ENCODE measurements at places on chromosomes 3 and 15. TPM values are rescaled to one million over a fixed set of nuclear protein-coding genes. Genes with fewer than 3 reads are reported as not detected.

Gene LRRC31
- total RNA-seq: not detected

Gene GOLGB1
- total RNA-seq: 13.1 TPM

Gene PCSK6
- 22.4 TPM for total RNA-seq

Gene NTRK3
- not detected for total RNA-seq

Gene KIAA1143
- total RNA-seq: 28.2 TPM

Gene GOLGA6L7
- not detected for total RNA-seq

Gene ANAPC13
- total RNA-seq: 69.1 TPM

Gene GOLGA8T
- 0.52 TPM for total RNA-seq

Gene COL6A5
- not detected for total RNA-seq

Gene GOLGA6D
- not detected for total RNA-seq

Gene CCDC54
- total RNA-seq: not detected

Gene HESX1
- not detected for total RNA-seq

GRCh38 chr3:59313365-59313764 lies 263.5 kb upstream of the CFAP20DC start:
- peak; percentile 6 for DNase-seq

- no peak for DNase-seq
Measured at GRCh38 chr3:127534161-127534451, 56.4 kb downstream of the TPRA1 start.

DNA sequence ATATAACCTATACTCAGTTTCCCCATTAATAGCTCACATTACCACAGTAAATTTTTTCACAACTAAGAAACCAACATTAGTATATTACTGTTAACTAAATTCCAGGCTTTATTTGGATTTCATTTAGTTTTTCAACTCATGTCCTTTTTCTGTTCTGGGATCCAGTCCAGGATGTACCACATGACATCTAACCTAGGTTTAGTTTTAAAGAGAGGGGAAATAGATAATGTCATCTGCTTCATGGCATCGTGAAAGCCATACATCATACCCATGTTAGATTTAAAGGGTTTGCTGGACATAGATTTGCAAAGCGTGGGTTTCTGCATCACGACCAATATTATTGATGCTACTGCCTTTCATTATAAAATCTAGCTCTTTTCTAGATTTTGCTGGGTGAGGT lies 33.2 kb upstream of the RPP14 start:
- DNase-seq: no peak

DNA sequence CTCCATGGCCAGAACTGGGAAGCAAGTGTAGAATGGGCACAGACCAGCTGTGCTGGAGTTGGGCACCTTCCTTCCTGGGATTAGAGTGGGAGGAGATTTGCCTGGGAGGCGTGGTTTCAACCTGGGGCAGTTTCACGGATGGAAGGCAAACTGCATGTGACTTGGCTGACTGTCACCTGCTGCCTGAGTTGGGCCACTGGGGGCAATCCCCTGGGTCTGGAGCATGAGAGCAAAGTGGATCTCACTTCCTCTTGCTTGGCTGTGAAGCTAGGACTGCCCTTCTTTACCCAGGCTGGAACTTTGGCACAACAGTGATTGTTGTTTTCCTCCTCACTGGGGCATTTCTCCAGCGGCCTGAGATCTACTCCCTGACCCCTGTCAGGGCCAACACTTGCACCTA lies 1247.0 kb upstream of the EPHA6 start:
- DNase-seq: no peak

DNA sequence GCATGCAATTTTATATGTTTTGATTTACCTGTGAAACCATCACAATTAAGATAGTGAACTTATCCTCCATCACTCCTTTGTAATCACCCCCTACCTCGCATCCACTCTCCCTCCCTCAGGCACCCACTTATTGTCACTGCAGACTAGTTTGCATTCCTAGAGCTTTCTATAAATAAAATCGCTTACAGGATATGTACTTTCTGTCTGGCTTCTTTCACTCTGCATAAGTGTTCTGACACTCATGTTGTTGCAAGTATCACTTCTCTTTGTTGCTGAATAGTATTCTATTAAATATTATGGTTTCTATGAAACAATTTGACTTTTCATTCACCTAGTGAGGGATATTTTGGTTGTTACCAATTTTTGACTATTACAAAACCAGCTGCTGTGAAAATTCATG lies 139.3 kb downstream of the RSRC1 start:
- DNase-seq: no peak

DNA sequence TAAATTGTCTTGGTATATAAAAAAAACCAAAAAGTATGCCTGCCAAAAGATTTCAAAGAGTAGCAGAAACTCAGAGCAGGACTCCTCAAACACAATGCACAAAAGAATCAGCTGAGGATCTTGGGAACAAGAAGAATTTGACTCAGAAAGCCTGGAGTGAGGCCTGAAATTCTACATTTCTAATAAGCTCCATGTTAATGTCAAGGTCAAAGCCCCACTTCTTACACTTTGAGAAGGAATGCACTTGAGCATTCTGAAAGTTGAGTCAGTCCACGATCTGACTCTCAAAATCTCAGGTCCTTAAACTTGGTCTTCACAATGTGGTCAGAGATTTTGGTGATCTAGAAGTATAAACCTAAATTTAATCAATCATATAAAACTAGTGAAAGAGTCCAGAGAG lies 910.0 kb upstream of the GBE1 start:
- no peak for DNase-seq

DNA sequence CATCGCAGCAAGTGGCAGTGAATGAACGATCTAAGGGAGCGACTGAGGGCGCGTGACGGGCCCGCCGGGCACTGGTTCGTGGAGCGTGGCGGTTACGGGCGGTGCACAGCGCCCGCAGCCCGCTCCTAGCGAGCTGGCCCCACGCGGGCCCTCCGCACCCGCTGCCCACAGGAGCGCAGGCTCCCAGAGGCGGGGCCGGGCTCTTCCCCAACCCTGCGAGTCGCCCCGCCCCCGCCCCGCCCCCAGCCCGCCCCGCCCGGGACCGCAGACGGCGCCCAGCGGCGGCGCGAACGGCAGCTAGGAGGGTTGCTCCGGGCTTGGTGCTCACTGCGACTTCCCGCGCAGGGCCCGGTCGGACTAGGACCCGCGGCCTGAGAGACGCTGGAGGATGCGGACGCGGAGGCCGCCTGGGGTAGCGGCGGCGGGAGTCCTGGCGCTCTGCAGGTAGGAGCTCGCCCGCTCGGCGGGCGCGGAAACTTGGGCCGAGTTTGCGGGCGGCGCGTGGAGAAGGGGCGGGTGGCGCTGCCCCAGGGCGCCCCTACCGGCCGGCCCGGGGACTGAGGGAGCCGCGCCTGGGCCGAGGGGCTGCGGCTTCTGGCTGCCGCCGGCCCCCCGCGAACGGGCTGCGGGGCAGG lies at the start of gene C15orf39:
TSS of gene C15orf39 (plus strand) at position 267 of the 635 bp plus-strand sequence. CDS start 4,167 bp downstream, outside the sequence.
- peak; percentile 52 for DNase-seq

DNA sequence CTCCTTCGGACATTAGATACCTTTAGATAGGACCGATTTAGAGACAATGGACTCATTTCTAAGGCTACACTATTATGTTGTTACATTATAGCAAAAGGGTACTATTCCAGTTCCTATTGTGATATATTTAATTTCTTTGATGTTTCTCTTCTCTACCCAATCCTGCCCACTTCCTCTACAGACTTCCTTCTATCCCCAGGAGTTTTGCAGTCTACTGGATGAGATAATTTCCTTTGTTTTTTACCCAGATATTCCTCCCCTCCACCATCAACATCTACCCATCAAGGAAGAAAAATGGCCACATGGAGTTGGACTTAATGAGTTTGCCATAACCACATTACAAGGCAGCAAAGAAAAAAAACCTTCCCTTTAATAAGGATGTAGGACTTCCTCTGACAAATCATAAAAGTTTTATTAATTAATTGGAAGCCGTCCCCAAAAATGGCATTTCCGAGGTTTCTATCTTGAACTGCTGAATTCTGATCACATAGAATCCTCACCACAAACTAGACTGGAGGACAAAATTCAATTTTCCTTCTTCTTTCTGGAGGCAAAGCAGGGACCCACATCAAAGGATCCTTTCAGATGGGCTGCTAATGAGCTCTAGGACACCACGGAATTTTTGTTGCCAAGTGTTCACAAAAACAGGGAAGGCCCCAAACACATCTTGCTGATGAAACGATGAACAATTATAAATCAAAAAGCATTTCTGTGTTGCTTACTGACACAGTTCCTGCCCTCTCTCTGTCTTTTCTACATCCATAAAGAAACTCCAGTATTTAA lies 33.4 kb downstream of the FRMD4B start:
- no peak for DNase-seq

DNA sequence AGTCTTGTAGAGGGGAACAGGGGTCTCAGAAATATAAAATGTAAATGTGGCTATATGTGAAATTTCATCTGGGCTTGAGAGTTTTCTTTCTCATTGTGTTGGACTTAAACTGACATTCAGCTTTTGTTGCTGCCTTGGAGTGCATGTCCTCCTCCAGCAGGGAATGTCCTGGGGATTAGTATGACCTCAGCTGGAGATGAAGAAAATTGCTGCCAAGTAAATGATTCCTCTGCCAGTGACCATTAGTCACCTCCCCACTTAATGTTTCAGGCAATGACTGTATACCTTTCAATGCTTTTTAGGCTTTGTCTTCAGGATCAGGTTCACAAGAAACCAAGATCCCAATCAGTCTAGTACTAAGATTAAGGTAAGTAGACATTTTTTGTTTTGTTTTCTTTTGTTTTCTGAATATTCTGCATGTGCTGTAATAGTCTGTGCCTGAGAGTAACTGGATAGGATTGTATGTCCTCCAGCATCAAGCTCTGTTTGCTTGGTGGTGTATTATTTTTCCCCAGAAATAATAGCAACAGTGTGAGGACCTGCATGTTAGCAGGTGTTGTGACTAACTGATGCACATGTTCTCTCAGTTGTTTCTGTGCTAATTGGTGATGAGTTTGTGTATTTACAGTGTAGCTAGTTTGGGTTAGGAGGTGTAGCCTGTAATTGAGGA lies 18.1 kb upstream of the SLC22A13 start:
- DNase-seq: peak; percentile 20

- DNase-seq: no peak
Measured at GRCh38 chr15:41790169-41790568, 15.9 kb downstream of the MAPKBP1 start.

- DNase-seq: no peak
Measured at GRCh38 chr15:83898361-83898760, 244.4 kb downstream of the ADAMTSL3 start.

- no peak for DNase-seq
Measured at GRCh38 chr15:65333148-65333820, 28.8 kb downstream of the RNU5B-1 start.

- DNase-seq: no peak
Measured at GRCh38 chr15:69664572-69665571, 212.3 kb downstream of the RPLP1 start.

DNA sequence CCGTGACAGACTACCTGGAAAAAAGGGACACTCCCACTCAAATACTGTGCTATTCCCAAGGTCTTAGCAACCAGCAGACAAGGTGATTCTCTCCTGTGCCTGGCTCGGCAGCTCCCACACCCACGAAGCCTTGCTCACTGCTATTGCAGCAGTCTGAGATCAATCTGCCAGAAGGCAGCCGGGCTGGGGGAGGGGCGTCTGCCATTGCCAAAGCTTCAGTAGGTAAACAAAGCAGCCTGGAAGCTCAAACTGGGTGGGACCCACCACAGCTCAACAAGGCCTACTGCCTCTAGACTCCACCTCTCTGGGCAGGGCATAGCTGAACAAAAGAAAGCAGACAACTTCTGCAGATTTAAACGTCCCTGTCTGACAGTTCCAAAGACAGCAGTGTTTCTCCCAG lies 128.4 kb upstream of the SETMAR start:
- DNase-seq: no peak

DNA sequence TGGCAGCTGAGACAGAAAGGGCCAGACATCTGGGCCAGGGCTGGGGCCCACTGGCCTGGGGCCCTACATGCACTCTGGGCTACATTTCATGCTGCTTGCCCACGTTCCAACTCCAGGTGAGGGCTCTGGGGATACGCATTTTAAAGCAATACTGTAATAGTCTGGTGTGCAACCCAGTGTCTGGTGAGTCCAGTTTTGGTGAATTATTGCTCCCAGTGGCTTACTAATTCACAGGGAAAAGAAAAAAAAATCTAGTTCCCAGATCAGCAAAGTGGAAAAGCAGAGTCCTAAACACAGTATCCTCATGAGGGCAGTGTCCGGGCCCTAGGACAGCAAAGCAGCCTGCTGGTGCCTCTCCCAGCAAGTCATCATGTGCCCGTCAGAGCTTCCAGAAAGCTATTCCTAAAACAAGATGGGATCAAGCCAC lies 82.4 kb downstream of the CCNL1 start:
- no peak for DNase-seq

DNA sequence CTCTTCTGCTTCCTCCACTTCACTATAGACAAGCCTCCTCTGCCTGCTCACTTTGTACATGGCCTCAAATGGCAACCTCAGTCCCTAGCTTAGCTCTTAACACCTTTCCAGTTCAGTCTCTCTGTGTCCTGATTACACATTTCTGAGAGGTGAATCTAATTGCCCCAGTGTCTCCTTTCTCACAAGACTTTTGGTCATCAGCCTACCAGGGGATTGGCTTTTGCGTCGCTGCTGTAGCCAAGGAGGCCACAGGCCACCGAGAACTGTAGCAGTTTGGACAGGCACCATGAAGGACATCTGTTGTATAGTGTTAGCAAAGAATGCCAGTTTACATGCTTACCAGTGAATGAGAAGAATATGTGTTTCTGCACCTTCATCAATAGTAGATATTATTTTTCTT lies 8.5 kb downstream of the IREB2 start:
- no peak for DNase-seq

DNA sequence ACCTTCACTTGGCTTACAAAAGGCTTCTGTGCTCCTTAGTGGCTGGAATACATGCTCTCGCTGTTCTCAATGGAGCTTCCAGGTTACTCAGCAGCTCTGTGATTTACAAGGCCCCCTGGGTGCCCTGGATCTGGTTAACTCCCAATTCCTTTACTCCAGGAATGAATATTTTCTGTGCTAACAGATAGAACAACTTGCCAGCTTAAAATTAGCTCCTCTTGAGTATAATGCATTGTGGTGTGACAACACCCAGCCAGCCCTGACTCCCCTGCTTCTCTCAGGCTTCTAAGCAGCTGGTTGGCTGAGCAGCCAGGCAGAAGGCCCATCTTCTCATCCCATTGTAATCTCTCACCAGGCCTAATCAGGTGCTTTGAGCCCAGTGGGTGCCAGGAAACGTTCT lies 246.4 kb downstream of the ALCAM start:
- DNase-seq: no peak

GRCh38 chr3:121998030-121998580 lies 23.9 kb downstream of the ILDR1 start:
- no peak for DNase-seq

GRCh38 chr3:197339841-197340520 lies 41.6 kb upstream of the DLG1 start:
- DNase-seq: no peak

- DNase-seq: no peak
Measured at GRCh38 chr3:194852831-194853508, 167.3 kb downstream of the FAM43A start.

- no peak for DNase-seq
Measured at GRCh38 chr15:62348623-62349022, 183.5 kb upstream of the C2CD4B start.

Data from NCI-H460 (cell line).